ENCODE measurements at places on chromosomes 3 and 15.
A peak's percentile ranks its signal among the peaks of the same experiment; 100 is the strongest.

- DNase-seq, result no peak
Observed at GRCh38 chr3:134445636-134446035, 40.1 kb downstream of the ANAPC13 start.

GRCh38 chr3:100158918-100159330, 44.6 kb upstream of the FILIP1L start:
- DNase-seq, result peak; percentile 93

- DNase-seq, result peak; percentile 59
Observed at GRCh38 chr3:192409838-192410683, 317.3 kb downstream of the FGF12 start.

GRCh38 chr3:42033741-42034140, 57.4 kb upstream of the TRAK1 start:
- no peak for DNase-seq

DNA sequence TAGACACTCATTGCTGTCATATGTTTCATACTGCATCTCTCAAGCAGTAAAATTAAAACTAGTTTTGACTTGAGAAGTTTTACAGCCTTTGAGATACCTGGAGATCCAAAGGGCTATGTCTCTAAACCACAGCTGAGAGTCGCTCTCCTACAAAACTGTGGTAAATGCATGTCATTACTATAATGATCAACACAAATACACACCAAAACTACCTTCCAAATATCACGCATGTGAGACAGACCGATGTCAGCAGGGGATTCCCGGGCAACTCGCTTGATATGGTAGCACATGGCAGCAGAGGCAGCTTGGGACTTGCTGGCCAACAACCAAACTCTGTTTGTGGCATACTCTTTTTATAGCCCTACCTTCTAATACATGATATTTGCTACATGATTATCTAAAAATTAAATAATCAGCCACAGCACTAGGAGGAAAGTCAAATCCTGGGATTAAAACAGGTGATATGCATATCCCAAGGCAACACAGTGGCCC, 56.3 kb downstream of the PDZRN3 start:
- no peak for DNase-seq

DNA sequence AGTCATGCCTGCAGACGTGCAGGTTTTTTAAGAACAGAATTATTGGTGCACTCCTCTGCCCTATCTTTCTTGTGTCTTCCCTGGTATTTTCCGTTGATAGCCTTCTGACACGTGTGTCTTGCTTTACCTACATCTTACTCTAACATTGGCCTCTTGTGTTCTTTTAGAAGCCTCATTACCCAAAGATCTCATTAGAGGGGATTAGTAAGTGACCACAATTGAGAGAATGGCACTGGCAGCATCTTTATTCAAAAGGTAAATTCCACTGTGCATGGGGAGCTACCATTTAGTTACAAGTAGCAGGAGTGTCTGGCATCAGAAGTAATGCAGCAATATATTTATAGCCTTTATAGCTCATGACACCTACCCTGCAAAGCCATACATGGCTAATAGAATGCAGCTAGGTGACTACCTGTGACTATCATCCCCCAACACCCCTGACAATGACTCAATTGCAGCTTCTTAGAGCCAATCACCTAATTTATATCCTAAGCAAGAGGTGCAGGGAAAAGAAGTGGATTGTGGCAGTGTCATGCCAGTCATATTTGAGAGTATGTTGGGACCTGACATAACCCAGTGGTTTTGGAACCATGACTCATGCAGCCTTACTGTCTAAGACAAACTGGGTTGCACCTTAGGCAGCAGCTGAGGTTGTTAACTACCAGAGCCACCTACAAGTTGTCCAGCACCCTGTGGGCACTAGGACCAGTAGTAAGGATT, 164.8 kb downstream of the GRM7 start:
- DNase-seq, result no peak

DNA sequence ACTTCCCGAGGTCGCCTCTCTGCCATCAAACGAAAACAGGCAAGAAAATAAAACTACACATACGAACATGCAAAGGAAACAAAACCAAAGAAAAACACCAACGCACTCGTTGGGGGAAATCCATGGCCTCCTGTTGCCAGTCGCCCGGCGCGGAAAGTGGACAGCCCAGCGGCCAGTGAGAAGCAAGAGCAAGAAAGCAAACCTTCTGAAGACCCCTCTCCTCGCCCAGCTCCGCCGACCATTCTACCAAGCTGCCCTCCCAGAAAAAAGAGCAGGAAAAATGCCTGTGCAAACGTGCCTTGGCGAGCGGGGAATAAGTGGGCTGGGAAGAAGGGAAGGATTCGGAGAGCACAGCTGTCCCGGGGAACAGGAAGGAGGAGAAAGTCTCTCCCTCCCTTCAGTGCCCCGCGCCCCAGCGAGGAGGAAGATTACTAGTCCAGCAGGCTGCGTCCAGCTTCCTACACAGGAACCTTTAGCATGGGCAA, 802 bp upstream of the NECTIN3 start:
- DNase-seq, result no peak

DNA sequence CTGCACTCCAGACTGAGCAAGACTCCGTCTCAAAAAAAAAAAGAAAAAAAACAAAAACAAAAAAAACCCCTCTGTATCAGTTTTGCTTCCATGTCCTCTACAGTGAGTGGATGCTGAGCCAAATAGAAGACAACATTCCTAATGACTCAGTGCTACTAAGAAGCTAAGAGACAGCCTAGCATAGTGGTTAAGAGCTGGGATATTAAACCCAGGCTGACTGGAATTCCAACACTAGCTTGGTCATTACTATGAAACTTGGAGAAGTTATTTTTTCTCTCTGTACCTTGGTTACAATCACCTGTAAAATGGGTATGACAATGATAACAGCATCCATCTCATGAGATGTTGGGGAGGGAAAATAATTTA, 60.9 kb upstream of the PYGO1 start:
- DNase-seq, result no peak

DNA sequence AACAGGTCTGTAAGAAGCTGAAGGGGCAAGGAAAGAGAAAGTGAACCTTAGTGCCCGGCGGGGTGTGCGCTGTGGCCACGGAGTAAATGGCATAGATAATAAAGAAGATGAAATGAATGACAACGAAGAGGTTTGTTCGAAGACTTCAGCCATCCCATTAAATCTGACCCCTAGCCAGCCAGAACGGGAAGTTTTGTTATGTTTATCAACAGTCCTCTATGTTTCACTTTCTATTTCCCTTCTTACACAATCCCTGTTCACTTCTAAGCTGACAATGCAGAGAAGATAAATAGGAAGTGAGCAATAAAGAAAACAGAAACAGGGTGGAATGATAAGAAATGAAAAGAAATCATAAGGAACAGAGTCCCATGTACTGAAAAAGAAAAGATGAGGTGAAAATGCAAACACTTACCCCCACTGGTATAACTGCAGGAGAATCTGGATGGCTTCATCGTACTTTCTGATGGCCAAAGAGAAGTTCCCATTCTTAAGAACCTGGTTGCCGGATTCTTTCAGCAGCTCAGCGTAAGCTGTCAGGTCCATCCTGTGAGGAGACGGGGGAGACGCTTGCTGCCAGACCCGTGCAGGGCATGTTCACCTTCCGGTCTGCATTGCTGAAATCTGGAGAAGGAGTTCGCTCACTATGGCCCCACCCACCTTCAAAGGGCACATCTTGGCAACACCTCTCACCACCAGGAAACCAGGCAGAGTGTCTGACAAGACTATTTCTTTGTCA, 36.8 kb downstream of the TRANK1 start:
- no peak for DNase-seq

DNA sequence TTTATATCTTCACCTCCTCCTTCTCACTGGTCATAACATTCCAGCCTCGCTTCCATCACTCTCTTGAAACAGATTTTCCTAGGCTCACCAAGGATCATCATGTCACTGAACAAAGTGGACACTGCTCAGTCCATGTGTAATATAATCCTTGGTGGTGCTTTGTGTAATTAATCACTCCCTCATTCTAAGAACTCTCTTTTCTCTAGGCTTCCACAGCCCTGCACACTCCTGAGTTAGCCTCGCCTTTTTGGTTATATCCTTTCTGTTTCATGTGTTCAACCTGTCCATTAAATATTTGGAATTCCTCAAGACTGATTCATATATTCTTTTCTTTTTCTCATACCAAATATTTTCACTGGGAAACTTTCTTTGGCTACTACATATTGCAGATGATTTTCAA, 440.8 kb downstream of the PYDC2 start:
- DNase-seq, result no peak

GRCh38 chr3:167821248-167821805, 85.8 kb downstream of the SERPINI1 start:
- no peak for DNase-seq

- DNase-seq, result no peak
Observed at GRCh38 chr15:46297766-46298165, 662.9 kb downstream of the SQOR start.

- DNase-seq, result no peak
Observed at GRCh38 chr3:160698599-160699195, 21.7 kb downstream of the ARL14 start.

- DNase-seq, result no peak
Observed at GRCh38 chr3:84724877-84725276, 233.9 kb upstream of the CADM2 start.

- DNase-seq, result no peak
Observed at GRCh38 chr3:127158614-127159229, 34.2 kb upstream of the PRR23E start.

DNA sequence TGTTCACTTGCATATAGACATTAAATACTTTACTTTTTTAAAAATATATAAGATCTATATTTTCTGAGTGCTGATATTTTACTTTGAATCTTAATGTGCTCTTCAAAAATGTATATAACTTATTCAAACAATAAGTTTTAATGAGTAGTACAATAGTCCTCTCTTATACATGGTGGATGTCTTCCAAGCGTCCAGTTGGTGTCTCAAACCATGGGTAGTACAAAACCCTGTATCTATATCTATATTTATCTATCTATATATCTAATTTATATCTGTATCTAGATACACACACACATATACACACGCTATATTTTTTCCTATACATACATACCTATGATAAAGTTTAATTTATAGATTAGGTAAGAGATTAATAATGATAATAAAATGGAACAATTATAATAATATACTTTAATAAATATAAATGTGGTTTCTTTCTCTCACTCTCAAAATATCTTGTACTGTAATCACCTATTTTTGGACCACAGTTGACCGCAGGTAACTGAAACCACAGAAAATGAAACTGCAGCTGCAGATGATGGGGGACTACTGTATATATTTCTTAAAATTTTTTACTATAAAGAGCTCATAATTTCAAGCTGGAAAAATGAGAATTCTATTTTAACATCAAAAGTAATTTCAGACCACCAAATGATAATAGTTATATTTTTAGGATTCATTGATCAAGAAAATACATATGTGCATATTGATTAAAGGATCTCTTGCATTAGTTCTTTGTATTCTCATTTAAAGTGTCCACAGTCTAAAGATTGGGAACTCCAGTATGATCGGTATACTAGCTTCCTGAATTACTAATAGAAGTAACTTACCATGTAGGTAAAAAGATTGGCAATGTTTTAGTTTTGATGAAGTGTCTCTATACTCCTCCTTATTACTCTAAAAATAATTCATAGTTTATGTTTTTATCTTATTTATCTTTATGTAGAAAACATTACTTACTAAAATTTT, 215.1 kb upstream of the MLF1 start:
- no peak for DNase-seq

DNA sequence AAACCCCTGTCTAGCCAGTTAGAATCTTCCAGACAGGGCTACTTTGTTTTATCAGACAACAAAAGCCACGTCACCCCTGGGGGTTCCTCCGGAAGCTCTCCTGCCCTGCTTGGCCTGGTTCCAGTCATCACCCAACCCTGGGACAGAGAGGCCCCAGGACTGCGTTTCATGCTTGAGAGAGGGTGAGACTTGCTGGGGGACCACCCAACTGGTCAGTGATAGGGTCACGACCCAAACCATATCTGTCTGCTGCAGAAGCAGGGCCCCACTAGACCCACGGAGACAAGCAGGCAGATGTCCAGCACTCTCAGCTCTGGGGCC, 1.2 kb downstream of the NT5DC2 start:
- DNase-seq, result no peak

- DNase-seq, result no peak
Observed at GRCh38 chr3:146966124-146966523, 361.0 kb upstream of the PLSCR5 start.

GRCh38 chr15:71278989-71279756, 163.9 kb downstream of the THSD4 start:
- no peak for DNase-seq

DNA sequence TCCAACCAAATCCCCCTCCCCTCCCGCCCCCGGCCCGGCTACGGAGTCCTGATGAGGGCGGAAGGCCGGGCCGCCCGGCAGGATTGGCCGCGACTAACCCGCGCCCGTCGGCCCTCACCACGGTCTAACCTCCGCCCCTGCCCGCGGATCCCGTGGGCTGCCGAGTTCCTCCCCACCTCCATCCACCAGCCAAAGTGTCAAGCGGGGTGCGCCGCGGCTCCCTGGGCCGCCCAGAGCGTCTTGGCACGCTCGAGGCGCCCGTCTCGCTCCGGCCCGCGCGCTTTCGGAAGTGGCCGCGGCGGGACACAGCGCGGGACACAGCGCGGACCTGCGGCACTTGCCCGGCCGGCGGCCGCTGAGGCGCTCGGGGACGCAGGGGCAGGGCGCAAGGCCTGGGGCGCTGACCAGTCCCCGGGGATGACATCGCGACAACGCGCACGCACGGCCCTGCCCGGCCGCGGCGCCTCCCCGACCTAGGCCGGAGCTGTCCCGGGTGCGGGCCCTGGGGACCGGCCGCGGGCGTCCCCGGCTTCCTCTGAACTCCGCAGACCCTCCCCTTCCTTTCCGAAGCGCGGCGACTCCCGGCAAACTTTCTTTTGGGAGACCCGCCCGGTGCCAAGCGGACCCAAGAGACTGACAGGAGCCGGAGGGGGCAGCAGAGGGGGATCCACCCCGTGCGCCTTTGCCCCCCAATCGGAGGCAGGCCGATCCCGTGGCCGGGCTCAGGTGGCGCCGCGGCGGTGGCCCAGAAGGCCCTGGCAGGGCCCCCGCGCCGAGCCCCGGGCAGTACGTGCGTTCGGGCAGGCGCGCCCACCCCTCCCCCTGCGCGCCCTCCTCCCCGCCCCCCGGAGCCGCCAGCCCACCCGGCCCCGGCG, 112.8 kb upstream of the ICE2 start:
- DNase-seq, result no peak

All from cerebellar cortex (tissue), 1 donor.